ENCODE measurements at places on chromosomes 12 and 14.
A peak's percentile ranks its signal among the peaks of the same experiment; 100 is the strongest.

GRCh38 chr14:32404784-32405573, 75.9 kb downstream of the AKAP6 start:
- DNase-seq, result no peak

DNA sequence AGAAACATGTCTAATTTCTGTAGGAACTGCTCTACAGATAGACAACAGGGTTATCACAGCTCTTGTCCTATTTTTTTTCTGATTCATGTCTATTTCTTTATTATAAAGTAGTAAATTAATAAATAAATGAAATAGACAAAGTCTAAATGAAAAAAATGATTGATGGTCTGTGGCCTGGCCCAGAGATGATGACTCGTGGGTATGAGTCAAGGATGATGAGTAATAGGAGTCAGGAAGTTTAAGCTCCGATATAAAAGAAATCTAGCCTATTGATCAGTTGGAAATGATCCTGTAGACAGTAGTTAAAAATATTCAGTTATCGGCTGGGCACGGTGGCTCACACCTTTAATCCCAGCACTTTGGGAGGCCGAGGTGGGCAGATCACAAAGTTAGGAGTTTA, 90.6 kb upstream of the RTL1 start:
- no peak for DNase-seq

DNA sequence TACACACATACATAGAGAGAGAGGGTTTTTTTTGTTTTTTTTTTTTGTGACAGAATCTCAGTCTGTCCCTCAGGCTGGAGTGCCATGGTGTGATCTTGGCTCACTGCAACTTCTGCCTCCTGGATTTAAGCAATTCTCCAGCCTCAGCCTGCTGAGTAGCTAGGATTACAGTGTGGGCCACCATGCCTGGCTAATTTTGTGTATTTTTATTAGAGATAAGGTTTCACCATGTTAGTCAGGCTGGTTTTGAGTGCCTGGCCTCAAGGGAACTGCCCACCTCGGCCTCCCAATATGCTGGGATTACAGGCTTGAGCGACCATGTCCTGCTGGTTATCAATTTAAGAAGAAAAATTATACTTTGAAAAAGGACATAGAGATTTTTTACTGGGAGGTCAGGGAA, 710.6 kb downstream of the SLC6A15 start:
- no peak for DNase-seq

DNA sequence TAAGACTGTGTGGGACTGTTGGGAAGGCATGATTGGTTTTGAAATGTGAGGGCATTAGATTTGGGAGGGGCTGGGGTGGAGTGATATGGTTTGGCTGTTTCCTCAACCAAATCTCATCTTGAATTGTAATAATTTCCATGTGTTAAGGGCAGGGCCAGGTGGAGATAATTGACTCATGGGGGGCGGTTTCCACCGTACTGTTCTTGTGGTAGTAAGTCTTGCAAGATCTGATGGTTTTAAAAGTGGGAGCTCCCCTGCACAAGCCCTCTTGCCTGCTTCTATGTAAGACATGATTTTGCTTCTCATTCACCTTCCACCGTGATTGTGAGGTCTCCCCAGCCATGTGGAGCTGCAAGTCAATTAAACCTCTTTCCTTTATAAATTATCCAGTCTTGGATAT, 76.6 kb upstream of the PPFIA2 start:
- DNase-seq, result peak; percentile 55

DNA sequence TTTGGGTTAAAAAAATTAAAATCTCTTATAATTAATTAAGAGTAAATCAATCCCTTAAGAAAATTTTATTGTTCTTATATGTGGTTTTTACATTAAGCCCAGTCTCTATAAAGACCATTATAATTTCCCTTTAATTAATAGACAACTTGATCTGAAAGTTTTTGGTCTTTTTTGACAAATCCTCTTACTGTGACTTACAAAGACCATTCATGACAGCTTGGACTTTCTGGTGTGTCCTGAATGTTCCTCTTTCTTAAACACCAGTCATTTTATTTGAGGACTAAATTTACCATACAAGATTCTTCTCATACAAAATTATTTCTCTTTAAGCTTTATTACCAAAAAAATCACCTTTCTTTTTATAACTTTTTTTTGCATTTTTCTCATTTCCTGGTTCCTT, 368.3 kb downstream of the ADGRD1 start:
- no peak for DNase-seq

- no peak for DNase-seq
Observed at GRCh38 chr12:84150201-84150600, 762.4 kb downstream of the SLC6A15 start.

GRCh38 chr12:99066726-99067125, 421.6 kb downstream of the APAF1 start:
- no peak for DNase-seq

DNA sequence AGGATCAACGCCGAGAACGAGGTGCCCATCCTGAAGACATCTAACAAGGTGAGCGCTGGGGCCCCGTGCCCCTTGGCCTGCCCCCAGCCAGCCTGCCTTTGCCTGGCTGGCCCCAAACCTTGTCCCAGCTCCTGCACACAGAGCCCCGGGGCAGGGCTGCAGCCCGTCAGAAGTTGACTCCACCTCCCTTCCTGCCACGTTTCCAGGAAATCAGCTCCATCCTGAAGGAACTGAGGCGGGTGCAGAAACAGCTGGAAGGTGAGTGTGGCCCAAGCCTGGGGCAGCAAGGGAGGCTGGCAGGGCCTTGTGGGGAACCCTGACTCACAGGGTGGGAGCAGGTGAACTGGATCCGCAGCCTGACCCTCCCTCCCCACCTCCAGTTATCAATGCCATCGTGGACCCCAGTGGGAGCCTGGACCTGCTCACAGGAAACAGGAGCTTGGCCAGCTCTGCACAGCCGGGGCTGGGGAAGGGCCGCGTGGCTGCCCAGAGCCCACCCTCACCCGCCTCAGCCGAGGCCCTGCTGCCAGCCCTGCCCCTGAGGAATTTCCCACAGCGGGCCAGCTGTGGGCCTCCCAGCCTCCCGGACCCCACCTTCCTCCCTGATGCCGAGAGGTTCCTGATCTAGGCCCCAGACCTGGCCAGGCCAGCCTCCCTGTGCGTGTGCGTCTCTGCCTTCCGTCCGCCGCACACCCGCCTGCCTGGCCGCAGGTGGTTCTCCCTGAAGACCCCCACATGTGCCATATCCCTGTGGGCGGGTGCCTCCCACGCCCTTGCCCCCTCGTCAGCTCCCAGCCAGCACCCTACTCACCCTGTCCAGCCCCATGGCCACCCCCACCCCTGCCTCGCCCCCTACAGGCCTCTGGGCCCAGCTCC, 29.5 kb downstream of the CEP170B start:
- no peak for DNase-seq

DNA sequence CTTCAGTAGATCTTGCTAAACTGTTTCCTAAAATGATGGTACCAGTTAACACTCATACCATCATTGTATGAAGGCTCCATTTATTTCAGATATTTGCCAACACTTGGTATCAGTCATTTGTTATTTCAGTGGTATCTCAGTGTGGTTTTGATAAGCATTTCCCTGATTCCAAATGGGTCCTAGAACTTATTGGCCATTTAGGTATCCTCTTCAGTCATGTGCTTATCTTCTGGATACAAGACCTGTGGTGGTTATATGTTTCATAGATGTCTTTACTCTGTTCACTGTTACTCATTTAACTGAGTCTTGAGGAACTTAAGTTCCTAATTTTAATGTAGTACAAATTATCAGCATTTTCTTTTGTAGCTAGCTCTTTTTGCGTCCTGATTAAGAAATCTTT, 13.5 kb downstream of the SINHCAF start:
- no peak for DNase-seq

GRCh38 chr12:63905544-63905943, 61.0 kb downstream of the SRGAP1 start:
- DNase-seq, result no peak

- DNase-seq, result peak; percentile 22
Observed at GRCh38 chr12:58443273-58443980, 476.9 kb downstream of the LRIG3 start.

- no peak for DNase-seq
Observed at GRCh38 chr14:64753374-64753773, 49.1 kb downstream of the PLEKHG3 start.

DNA sequence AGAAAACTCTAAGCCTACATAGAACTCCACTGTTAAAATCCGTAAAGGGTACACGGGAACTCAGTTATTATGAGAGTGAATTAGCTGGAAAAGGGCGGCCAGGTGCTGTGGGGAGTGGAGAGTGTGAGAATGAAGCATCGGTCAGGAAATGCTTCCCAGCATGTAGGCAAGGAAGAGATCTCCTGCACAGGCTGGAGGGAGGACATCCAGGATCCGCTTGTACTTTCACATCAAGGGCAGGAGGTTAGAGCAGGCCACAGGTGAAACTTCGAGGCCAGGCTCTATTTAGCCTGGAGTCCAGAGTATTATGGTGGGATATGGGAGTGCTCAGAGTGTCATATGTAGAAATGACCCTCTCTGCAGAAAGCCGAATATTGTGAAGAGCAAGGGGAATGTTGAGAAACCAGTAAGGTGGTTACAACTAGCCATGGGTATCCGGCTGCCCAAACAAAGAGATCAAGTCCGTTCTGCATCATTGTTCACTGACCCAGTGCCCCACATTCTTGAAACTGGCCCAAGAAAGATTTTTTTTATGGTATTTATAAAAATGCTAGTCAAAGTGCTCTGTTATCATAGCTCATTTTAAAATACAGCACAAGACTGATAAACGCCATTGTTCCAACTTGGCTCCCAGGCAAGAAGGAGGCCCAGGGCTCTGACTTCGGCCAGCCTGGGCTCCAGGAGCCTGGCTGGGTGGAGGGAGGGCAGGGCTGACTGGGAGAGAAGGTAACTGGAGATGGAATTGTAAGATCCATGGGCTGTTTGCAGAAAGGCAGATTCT, 79.4 kb upstream of the HIF1A start:
- no peak for DNase-seq

DNA sequence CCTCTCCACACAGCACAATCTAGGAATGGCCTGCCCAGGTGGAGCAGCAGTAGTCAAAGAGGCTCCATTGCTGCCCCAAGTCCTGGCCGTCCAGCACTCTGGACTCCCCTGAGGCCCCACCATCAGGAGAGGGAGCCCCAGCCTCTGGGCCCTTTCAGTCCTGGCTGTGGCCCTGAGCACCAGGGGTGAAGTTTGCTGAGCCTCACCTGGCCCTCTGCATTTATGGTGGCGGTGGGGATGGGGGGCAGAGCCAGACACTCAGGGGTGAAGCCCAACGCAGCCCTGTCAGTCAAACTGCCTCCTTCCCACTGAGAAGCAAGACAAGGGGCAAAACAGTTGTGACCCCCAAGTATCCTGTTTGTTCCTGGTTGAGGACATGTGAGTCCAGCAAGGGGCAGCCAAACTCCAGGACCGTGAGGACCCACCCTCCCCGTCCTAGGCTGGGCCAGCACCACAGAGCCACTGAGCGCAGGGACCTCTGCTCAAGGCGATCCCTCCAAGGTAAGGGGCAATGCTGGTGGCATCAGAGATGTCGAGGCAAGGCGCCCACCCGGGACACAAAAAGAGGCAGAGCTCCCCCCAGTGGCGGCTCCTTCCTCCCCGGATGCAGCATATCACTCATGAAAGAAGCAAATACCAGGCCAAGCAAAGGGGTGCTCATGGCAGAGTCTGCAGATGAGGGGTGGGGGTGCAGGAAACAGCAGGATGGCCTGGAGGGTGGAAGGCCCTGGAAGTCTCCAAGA, 4.8 kb upstream of the AMN start:
- peak; percentile 80 for DNase-seq

DNA sequence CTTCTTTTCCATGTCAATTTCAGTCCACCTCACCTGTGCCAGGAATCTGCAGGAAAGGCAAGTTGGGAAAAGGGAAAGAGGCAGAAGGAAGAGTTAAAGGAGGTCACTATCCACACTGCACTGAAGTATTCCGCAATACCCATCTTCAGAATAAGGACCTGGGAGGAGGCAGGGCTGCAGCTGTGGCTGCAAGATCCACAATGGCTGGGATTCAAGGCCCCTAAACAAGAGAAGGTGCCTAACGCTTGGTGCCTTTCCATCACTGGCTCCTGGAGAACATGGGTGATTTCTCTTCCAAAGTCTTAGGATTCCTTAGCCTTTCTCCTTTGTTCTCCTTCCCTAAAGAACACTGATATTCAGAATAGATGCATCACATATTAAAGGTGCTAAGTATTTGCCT, 204.0 kb downstream of the GRIN2B start:
- no peak for DNase-seq

DNA sequence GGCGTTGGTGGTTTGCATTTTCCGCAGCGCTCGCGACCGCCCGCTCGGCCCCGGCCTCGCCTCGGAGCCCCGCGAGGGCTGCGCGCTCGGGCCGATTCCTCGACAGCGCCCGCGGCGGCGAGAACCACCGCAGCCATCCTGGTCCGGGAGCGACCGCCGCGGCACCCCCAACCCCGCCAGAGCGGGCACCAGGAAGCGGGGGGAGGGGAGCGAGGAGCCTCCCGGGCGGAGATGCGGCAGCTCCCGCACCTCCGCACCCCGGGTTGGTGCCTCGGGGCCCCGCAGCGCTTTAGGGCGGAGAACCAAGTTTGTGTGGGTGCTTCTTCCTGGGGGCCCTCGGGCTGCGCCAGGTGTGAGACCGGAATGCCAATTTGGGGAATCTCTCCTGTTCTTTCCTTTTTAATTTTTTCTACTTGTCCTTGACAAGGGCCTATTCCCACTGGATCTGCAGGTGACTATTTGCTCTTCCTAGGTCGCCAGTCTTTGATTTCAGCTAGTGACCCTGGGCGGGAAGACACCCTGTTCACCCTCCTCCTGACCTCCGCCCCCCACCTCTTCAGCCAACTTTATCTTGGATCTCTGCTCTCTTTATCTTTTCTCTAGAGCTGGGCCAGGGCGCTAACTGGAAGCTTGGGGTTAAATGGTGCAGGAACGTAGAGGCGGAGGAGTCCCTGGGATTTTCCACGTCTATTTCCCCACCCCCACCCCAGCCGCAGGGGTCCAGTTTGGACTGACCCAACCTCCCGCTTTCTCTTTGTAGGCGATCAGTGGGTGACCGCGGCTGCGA, at the start of gene SOCS2:
SOCS2 (plus strand) TSS at position 751 of the 787 bp plus-strand sequence. CDS start 223 bp downstream, outside the sequence.
- peak; percentile 48 for DNase-seq

GRCh38 chr12:31363831-31364230, 37.9 kb upstream of the SINHCAF start:
- no peak for DNase-seq

DNA sequence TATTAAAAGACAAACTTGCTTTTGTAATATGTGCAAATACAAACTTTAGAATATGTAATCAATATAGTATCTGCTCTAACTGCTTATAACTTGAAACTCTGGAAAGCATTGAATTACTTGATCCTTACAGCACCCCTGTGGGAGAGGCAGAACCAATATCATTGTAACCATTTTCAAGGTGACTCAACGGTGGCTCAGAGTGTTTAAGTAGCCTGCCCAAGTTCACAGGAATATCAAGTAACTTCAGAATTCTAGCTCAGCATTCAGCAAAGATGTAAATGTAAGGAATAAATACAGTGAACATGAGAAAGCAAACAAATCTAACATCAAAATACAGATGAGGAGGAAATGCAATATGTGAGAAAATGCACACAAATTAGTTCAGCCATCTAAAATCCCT, 264.6 kb downstream of the NELL2 start:
- DNase-seq, result no peak

GRCh38 chr14:103930051-103930604, 1.9 kb downstream of the TDRD9 start:
- DNase-seq, result no peak
